ENCODE measurements at places on chromosomes 11 and 22.

- no peak for DNase-seq
Observed at GRCh38 chr11:10385696-10386095, 69.4 kb upstream of the AMPD3 start.

GRCh38 chr11:9528573-9529333 lies 44.7 kb upstream of the WEE1 start:
- no peak for DNase-seq

DNA sequence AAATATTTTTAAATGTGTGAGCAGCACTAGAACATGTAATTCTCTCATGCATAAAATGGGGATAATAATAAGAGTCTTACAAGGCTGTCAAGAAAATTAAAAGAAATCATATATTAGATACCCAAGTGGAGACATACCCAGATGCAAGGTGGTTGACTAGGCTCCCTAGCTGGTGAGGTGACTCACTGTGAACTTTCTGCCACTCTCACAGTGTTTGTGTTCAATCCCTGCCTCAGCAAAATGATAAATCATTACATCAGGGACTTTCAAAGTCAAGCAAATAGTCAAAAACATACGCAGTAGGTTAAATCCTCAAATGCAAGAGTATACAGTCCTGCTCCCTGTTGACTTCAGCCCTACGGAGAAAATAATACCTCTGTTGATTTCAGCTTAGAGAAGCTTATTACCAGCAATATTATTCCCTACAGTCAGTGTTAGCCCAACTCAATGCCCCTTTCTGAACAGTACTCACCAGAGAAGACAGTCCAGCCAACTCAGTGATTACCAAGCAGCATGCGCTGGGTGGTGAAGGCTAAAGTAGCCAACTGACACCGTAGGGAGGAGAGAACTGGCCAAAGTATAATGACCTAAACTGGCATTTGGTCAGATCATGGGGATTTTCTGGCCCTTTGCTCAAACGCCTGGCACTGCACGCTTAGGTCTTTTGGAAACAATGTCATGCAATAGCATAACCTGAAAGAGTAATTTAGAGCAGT lies 73.1 kb upstream of the BARX2 start:
- DNase-seq: no peak

DNA sequence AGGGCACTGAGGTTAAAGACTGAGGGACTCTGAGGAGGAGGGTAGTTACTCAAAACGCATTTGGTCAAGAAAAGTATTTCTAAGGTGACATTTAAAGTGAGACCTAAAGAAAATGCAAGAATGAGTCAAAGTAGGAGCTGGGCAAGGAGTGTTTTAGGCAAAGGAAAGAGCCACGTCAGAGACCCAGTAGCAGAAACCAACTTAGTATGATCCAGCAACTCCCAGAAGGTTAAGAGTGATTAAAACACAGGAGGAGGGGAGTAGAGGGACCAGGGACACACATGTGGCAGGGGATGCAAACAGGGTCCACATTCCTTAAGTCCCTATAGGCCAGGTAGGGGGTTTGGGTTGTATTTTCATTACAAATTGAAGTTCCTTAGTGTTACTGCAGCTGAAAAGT lies 24.3 kb upstream of the CCDC34 start:
- DNase-seq: no peak

- DNase-seq: no peak
Observed at GRCh38 chr11:69099180-69099579, 50.4 kb downstream of the TPCN2 start.

DNA sequence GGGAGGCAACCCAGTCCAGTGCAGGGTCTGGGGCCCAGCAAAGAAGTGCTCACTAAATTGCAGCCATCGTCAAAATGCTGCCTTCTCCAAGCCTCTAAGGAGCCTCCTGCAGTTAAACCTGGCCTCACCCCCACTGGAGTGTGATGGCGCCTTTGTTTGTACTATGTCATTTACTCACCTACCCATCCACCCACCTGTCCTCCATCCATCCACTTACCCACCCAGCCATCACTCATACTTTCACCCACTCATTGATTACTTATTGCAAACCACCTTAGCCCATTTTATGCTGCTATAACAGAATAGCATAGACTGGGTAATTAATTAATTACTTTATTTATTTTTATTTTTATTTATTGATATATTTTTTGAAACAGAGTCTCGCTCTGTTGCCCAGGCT lies 28.8 kb upstream of the PPFIA1 start:
- DNase-seq: no peak

DNA sequence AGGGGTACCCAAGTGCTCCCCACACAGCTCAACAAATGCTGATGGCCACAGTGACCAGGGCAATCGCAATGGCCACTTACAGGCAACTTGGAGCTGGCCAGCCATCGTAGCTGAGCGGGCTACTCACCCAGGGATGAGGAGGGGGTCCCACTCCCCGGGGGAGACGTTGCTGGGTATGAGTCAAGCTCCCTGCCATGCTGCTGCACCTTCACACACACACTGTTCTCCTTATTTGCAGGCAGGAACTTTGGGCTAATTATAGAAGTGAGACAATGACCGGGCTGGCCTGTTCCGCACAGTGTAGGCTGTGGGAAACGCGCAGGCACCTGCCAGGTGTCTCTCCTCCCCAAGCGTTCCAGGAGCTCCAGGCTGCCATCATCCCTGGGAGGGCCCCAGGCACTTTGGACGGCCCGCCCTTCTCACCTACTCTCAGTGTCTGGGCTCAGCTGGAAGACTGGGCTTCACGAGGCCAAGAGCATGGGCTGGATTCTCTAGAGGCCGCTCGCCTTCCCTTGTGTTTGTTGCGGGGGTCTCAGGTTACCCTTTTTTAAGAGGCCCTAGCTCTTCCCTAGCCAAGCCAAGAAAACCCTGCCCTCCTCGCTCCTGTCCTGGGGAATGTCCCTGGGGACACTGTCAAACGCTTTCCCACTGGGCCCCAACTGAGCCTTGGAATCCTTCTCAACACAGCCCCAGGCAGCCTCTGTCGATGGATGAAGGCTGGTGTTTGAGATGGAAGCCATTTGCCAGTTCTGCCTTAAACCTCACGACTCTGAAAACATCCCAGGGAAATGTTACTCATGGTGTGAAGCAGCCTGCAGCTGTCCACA lies 73.0 kb downstream of the RTL6 start:
- DNase-seq: no peak

DNA sequence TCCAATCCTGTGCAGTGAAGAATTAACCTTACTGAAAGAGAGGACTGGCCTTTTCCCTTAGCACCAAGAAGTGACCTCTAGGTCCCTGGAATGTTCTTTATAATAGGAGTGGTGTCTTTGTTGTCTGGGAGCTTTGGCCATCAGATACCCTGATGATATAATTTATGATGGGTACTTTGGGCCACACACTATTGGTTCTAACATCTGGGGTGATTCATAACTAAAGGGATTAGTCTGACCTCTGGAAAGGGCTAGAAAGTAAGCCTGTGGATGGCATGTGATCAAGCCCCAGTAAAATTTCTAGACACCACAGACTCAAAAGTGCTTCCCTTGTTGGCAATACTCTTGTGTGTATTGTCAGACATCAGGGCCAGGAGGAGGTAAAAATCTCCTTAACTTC lies 891.2 kb downstream of the KCNA4 start:
- DNase-seq: no peak

- DNase-seq: no peak
Observed at GRCh38 chr11:2555891-2556290, 111.1 kb downstream of the KCNQ1 start.

GRCh38 chr11:101553891-101554292 lies 29.9 kb downstream of the TRPC6 start:
- no peak for DNase-seq

DNA sequence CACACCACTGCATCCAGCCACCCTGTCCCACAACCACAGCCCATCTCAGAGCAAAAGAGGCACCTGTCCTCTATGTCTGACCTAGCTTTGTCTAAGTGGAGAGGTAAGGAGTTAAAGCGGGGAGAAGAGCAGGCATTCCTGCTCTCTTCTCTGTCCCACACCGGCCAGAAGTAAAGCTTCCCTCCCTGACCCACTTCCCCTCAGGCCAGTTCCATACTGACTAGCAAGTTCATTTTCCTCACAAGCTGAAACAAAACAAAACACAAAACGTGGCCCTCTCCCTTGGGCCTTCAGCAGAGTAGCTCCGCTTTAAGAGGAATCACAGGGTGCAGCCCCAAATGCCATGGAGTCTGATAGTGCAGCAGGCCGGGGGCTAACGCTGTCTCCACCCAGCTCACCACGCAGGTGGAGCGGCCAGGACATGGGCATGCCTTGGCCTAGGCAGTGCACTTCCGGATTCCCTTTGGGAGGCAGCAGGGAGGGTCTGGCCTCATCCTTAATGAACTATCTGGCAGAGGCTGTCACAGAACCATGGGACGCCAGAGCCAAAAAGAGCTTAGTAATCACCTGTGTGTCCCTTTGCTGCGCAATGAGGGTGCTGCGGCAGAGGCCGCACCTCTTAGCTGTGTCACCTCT lies 34.0 kb downstream of the FLI1 start:
- no peak for DNase-seq

GRCh38 chr11:18366286-18366685 lies 28.1 kb upstream of the LDHA start:
- DNase-seq: no peak

DNA sequence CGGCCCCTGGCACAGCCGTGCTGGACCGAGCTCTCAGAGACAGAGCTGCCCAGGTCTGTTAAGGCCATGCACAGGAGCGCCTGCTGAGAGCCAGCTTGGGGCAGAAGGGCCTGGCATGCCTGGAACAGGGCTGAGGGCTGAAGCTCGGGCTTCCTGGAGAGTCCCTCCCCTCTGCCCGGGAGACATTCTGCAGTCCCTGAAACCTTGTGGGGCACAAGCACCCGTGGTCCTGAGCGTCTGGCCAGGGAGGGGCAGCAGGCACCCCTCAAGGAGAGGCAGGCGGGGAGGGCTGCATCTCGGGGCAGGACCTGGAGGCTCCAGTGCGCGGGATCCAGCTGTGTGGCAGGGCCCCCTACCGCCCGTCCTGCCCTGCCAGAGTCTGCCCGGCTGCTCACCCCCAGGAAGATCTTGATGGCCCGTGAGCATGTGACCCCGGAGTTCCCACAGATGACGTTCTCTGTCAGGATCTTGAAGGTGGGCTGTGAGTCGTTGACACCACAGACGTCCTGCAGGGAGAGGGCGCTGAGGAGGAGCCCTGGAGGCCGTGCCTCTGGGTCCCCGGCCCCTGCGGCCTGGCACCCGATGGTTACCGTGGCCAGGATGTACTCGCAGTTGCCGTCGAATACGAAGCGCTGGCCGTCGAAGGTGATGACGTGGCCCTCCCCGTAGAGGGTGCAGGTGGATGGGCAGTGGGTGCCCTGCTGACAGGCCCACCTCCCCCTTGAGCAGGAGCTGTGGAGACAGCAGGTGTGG lies 10.9 kb downstream of the MUC6 start:
- DNase-seq: no peak

DNA sequence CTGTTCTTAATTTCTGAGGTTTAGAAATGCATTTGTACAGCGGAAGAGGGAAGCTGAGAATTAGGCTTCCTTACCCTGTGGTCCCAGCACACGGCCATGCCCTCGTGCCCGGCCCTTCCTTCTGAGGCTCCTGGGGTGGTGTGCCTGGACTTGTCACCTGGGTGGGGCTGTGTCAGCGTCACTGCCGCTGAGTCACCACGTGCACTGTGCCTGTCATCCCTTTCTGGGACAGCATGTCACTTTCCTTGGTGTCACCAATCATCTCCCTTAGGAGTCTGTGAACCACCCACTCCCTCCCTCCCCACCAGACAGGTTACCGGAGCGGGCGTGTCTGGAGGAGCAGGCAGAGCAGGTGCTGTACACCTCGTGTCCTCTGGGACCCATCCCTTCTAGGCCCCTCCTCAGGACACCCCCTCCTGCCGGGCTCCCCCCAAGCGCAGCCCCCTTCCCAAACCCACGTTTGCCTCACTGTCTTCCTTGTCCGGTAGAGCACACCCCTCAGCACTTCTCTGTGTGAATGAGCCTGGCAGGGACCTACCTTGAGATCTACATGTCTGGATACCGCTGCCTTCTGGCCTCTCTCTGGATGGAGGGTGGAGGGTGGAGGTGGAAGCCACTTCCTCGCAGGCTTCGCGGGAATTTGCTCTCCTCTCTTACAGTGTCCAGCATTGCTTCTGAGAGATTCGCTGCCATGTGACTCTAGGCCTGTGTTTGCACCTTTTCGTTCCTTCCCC lies 367.6 kb downstream of the TBC1D22A start:
- DNase-seq: no peak

- DNase-seq: no peak
Observed at GRCh38 chr11:90235526-90235925, 12.7 kb upstream of the CHORDC1 start.

GRCh38 chr22:38834215-38834953 lies 9.4 kb downstream of the NPTXR start:
- DNase-seq: no peak

- DNase-seq: no peak
Observed at GRCh38 chr11:66008095-66008467, 3.7 kb upstream of the CST6 start.

GRCh38 chr11:92751594-92751993 lies 217.9 kb upstream of the MTNR1B start:
- DNase-seq: no peak

GRCh38 chr22:33867118-33867866 lies 53.0 kb downstream of the LARGE1 start:
- no peak for DNase-seq

- DNase-seq: no peak
Observed at GRCh38 chr11:20158597-20159257, 1.5 kb downstream of the DBX1 start.

Measured in CD4-positive, alpha-beta T cell treated with Interleukin-10 for 1 hour (primary cell).